ENCODE measurements at places on chromosomes 2 and 18.

DNA sequence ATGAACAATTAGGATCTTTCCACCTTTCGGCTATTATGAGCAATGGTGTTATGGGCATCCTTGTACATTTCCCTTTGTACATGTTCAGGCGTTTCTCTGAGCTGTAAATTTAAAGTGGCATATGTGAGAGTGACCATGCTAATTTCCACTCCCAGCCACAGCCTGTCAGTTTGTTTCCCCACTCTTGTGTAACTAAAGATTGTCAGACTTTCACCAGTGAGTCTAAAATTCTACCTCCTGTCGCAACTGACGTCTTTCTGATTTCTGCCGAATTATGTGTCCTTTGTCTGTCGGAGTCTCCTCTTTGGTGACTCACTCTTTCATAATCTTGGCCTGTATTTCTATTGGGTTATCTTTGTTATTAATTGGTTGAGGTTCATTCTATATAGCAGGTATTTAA is 50.7 kb downstream of the TRAPPC12 start:
- DNase-seq: no peak

DNA sequence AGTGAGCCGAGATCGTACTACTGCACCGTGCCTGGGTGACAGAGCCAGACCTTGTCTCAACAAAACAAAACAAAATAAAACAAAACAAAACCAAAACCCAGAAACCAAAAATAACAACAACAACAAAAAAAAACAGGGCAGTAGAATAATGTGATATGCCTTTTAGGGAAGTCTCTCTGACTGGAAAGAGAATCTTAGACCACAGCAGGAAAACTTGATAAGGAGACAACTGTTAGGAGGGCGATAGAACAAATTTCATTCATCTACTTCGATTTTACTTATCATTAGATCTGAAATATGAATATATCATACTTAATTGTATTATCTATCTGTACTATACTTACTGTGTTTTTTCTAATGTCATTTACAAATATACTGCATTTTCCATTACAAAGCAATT is 109.0 kb upstream of the CNTNAP5 start:
- DNase-seq: no peak

DNA sequence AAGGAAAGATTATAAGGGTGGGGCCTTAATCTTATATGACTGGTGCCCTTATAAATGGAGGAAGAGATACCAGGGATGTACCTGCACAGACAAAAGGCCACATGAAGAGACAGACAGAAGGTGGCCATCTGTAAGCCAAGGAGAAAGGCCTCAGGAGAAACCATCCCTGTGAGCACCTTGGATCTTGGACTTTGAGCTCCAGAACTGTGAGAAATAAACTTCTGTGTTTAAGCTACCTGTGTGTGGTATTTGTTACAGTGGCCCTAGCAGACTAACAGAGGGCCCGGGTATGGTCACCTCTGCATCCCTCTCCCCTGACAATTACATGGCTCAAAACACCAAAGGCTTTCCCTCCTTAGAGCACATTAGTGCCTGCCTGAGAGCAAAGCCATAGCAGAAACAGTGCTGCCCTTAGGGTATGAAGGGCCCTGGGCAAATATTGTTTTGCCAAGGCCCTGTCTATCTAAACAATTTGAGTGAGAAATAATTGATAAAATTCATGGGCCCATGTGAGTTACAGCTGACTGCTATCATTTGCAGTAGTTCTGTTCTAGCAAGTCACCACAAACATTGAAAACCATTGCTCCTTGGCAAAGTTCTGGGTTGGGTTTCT is 109.3 kb upstream of the MYCN start:
- no peak for DNase-seq

DNA sequence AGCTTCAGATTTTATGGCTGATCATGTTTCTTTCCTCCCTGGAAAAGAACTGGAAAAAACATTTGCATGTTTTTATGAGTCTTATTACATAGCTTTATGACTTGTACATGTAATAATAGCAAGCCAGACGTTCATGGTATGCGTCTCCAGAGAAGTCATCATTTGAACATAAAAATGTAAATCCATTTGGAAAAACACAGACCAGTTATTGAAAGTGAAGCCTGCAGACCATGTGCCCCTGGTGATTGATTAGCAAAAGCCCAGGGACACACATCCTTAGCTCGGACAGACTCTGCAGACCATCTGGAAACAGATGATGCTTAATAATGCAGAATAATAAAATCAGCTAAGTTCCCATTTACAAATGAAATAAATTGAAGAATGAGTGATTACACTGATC is 283.1 kb downstream of the TDRD15 start:
- no peak for DNase-seq

DNA sequence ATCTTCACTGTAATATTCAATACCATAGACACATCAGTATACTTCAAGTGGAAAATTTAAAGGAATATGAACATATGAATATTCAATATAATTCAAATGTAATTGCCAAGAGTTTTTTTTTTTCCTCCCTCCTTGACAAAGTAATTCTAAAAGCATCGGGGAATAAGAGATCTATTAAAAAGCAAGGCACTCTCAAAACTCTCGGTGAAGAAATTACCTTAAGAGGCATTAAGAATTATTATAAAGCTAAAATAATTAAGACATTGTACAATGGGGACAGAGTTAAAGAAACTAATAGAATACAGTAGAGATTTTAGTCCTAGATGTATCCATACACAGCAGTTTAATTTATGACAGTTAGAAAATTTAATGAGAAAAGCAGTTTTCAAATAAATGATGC is 390.0 kb upstream of the SLC8A1 start:
- DNase-seq: no peak

All from GM03348 (cell line).